ENCODE measurements at places on chromosomes 7 and 10.
A peak's percentile ranks its signal among the peaks of the same experiment; 100 is the strongest.

DNA sequence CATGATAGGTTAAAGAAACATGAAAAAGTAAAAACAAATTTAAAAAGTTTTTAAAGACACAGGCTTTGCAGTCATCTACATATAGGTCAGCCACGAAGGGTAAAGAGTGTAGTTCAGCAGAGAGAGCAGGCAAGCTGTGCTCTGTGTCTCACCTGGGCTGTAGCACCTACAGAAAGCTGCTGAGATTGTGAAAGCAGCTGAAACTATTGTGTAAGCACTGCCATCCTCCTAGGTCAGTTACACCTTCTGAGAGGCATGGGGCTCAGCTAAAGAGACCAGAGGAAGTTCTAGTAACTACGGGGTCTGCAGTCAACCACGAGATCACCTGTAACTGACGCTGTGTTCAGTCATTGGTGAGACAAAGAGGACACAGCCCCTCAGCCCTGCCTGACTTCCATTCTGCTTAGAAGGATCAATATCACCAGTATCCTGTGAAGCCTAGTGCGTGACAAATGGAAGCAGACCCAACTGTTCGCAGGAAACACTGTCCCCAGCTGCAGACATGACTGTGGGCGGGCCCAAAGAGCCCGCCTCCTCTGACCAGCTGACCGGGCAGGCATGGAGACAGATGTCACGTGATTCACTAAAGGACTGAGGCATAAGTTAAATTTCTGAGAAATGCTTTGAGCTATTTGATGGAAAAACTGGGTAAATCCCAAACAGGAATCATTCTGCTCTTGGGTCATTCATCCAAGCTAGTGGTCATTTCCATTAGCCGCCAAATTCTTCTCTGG lies 87.9 kb downstream of the EBF3 start:
- DNase-seq = no peak

DNA sequence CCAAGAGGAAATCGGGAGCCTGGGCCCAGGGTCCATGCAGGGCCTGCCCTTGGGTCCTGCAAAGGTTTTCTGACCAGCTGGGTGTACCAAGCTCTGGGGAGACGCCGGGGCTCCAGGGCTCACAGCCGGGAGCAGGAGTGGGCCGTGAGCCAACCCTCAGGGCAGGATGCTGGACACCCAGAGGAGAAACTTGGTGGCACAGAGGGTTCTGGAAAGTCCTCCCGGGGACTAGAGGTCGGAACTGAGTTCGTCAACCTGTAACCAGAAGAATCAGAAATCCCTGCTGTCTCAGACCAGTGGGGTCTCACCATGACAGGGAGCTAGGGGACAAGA lies 29.2 kb upstream of the PPP2R2D start:
- DNase-seq = no peak

- no peak for DNase-seq
Measured at GRCh38 chr10:72875250-72876055, 18.1 kb upstream of the OIT3 start.

- peak; percentile 11 for DNase-seq
Measured at GRCh38 chr7:118330388-118330787, 105.9 kb downstream of the ANKRD7 start.

DNA sequence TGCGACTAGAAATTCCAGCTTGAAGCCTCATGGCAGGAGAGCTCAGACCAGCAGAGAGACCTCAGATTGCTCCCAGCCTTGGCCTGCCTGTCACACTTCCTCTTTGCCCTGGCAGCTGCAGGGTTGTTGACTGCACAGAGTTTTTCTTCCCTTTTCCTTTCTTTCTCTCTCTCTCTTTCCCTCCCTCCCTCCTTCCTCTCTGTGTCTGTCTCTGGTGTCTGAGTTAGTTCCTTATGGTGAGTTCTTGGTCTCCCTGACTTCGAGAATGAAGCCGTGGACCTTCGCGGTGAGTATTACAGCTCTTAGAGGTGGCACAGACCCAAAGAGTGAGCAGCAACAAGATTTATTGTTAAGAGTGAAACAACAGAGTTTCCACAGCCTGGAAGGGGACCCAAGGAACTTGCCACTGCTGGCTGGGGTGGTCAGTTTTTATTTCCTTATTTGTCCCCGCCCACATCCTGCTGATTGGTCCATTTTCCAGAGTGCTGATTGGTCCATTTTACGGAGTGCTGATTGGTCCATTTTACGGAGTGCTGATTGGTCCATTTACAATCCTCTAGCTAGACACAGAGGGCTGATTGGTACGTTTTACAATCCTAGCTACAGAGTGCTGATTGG lies 266.3 kb downstream of the RPS24 start:
- DNase-seq = no peak

GRCh38 chr7:85412912-85413311 lies 226.1 kb upstream of the SEMA3D start:
- no peak for DNase-seq

GRCh38 chr7:37671876-37672275 lies 11.7 kb upstream of the GPR141 start:
- no peak for DNase-seq

DNA sequence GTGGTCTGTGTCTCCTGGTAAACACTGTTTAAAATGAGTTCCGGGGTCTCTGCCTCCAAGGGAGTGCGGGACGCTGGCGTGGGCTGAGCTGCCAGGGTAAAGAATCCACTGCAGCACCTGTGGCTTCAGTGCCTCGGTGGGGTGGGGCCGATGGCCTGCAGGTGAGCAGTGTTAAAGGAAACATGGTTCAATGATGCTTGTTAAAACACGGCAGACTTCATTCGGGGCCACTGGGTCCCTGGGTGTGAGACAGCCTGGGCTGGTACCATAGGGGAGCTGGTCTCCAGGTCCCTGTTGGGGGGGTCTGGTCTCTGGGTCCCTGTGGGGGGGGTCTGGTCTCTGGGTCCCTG lies 24.9 kb upstream of the KNDC1 start:
- no peak for DNase-seq

DNA sequence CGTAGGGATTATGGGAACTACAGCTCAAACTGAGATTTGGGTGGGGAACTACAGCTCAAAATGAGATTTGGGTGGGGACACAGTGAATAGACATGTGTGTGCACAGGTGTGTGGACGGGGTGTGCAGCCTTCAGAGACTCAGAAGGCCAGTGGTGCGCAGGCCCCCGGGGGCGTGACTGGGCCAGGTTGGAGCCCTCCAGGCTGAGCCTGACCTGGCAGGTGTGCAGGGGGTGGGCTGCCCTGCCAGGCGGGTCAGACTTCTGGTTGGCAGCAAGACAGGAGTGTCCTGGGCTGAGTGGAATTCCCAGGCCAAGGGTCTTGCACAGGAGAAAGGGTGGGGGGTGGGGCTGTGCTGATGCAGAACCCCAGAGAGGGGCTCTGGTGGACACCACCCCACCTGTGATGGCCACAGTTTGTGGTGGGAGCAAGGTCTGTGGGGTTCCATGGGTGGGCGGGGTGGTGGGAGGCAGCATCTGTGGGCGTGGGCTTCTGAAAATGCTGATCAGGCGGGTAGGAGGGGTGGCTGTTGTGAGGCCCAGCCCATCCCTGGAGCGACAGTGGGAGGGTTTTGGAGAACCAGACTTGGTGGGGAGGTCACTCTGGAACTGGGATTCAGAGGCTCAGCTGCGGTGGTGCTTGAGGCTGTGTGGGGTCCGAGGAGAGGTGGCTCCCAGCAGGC lies 29.3 kb upstream of the PSMG3 start:
- DNase-seq = no peak

GRCh38 chr10:17430647-17431355 lies 23.6 kb downstream of the ST8SIA6 start:
- DNase-seq = peak; percentile 78

GRCh38 chr7:8035647-8036518 lies 67.3 kb downstream of the GLCCI1 start:
- DNase-seq = no peak

DNA sequence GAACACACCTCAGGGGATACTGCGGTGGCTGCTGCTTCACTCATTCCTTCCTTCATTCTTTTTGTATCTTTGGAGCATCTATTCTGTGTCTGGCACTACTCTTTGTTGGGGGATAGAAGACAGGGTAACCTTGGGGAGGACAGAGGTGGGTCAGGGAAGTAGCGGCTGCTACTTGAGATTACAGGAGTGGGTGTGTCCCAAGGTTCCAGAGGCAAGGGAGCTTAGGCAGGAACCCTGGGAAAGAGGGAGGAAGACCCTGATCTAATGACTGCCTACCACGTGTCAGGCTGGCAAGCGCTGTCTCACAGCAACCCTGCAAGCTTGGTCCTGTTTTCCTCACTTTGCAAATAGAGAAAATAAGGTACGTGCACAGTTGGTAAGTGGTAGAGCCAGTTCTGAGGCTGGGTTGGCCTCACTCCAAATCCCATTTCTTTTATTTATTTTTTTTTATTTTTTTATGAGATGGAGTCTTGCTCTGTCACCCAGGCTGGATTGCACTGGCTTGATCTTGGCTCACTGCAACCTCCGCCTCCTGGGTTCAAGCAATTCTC lies 985.9 kb upstream of the ZNF722 start:
- no peak for DNase-seq

GRCh38 chr10:67943917-67944316 lies 59.5 kb downstream of the SIRT1 start:
- DNase-seq = no peak

- no peak for DNase-seq
Measured at GRCh38 chr10:44056206-44056605, 328.7 kb downstream of the CXCL12 start.

- no peak for DNase-seq
Measured at GRCh38 chr7:5041047-5041446, 4.6 kb upstream of the RBAK start.

All from right lung (tissue), 10 donors.